Upper lobe of right lung (tissue), 1 donor: ENCODE measurements at places on chromosomes 11 and 22.

- H3K27me3 ChIP-seq = no peaks in the 10 kb centered on the region
- peaks cover 14% of the 10 kb centered on the region for H3K4me1 ChIP-seq
- H3K36me3 ChIP-seq = no peaks in the 10 kb centered on the region
- no peak overlapping the region for H3K4me3 ChIP-seq
- no peak overlapping the region for H3K27ac ChIP-seq
- no peak for DNase-seq
These were observed 3.1 kb upstream of the COMMD9 start for GRCh38 chr11:36292311-36292722.

DNA sequence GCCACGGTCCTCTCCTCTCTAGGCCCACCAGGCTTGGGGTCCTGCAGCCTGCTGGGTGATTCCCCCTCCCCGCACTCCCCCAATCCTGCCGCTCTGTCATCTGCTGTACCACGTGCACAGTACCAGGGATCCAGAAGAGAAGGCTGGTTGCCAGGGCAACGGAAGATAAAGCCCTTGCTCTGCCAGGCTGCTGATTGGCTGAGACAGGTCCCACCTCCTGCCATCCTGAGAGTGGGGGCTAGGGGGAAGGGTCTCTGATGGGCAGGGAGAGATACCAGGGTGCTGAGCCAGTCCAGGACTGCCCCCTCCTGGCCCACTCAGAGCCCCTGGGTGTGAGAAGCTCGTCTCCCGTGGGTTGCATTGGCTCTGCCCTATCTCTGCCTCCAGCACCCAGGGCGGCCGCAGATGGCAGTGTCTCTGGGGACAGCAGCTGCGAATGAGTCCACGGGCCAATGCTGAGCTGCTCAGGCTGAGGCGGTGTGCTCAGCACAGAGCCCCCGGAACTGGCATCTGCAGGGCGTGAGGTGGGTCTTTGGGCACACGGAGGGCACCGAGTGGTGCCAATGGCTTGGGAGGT is at the start of gene SMIM45:
Gene SMIM45, plus strand, starts transcription at position 253 of the 577 bp plus-strand sequence.
- no peaks in the 10 kb centered on the region for H3K27me3 ChIP-seq
- no peak within 1 kb of the TSS for H3K4me3 ChIP-seq
- H3K27ac ChIP-seq = no peak within 1 kb of the TSS
- no peaks in the 10 kb centered on the region for H3K4me1 ChIP-seq
- no peak for DNase-seq

- DNase-seq = no peak
- H3K27me3 ChIP-seq = no peaks in the 10 kb centered on the region
- H3K4me1 ChIP-seq = no peaks in the 10 kb centered on the region
These were observed 386.9 kb upstream of the FAT3 start for GRCh38 chr11:91837411-91838330.

DNA sequence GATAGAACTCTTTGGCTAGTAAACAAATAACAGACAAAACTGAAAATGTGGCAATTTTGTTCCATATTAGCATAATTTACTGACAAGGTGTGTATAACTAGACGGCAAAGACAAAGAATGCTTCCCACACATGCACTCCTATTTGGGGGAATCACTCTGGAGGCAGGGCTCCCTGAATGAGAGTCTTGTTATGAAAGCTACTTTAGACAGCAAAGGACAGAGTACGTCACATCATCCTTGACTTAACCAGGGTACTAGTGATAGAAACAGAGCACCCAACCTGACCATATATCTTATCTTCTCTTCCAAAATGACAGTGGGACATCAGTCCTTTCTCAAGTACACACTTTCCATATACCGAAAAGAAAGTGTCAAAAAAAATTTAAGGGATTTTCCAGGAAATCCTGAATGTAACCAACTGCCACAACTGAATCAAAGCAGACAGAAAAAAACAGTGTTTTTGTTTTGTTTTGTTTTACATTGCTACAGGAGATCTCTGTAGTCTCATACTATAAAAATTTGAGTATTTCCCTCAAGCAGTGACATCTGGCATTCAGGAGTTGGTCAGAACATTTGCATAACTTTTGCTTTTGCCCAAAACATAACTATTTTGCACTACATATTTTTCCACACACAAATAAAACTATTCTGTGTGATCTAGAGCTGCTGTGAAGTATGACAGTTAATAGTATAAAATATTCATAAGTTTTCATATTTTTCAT is 98.9 kb downstream of the ARHGAP20 start:
- no peaks in the 10 kb centered on the region for H3K36me3 ChIP-seq
- no peak overlapping the region for H3K4me3 ChIP-seq
- no peaks in the 10 kb centered on the region for H3K27me3 ChIP-seq
- H3K4me1 ChIP-seq = no peaks in the 10 kb centered on the region

DNA sequence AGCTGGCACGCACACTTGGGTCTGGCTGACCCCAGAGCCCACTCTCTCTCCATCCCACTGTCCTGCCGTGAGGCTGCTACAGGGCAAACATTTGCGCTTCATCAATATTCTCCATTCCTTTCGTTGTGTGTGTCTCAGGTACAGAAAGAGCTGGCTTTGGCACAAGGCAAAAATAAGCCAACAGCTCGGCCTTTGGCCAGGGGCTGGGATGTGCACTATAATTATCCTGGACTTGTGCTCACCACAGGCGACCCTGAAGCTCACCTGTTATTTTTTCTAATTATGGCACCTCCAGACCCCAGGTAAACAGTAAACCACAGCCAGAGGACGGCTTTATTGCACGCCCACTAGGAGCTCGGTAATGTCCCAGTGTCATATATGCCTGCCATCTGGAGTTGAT is 10.9 kb downstream of the ZMAT5 start:
- H3K27me3 ChIP-seq = no peaks in the 10 kb centered on the region
- no peak overlapping the region for H3K4me3 ChIP-seq
- no peaks in the 10 kb centered on the region for H3K36me3 ChIP-seq
- H3K4me1 ChIP-seq = peaks cover 2% of the 10 kb centered on the region
- no peak overlapping the region for H3K27ac ChIP-seq

DNA sequence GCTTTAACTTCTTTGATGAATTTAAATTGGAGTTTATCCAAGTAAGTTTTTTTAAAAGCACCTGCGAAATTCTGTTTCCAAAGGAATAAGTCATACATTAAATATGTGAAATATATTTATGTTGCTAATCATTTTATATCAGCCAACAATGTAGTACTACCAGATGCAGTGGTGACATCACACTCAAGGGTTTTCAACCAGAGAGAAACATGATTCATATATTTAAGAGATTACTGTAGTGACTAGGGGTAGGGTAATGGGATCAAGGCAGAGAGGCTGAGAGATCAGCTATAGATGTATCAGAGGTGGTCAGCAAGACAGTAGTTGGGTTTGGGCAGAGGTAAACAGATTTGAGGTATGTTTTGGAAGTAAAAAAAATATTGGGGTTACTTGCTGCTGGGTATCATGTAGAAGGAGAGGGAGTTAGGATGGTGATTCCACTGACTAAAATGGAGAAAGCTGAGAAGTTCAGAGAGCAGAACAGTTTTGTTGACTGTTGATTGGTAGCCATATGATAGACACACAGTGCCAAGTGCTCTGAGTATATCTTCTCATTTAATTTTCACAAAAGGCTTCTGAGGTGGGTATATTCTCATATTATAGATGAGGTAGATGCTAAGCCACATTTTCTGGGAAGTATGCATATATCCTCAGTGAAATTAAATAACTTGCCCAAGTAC is 39.4 kb downstream of the CEP57 start:
- no peak overlapping the region for H3K27ac ChIP-seq
- DNase-seq = no peak
- no peak overlapping the region for H3K4me3 ChIP-seq
- H3K36me3 ChIP-seq = peaks cover 69% of the 10 kb centered on the region
- no peaks in the 10 kb centered on the region for H3K27me3 ChIP-seq

- no peaks in the 10 kb centered on the region for H3K27me3 ChIP-seq
- peaks cover 14% of the 10 kb centered on the region for H3K4me1 ChIP-seq
- H3K36me3 ChIP-seq = no peaks in the 10 kb centered on the region
- no peak overlapping the region for H3K27ac ChIP-seq
These were observed 32.0 kb downstream of the SLC1A2 start for GRCh38 chr11:35387111-35387982.

GRCh38 chr11:66543263-66544107 is 2.4 kb downstream of the ZDHHC24 start:
- peaks cover 27% of the 10 kb centered on the region for H3K36me3 ChIP-seq
- peaks cover 28% of the 10 kb centered on the region for H3K4me1 ChIP-seq
- peak overlapping the region; percentile 58 for H3K27ac ChIP-seq
- H3K4me3 ChIP-seq = peak overlapping the region; percentile 8
- H3K27me3 ChIP-seq = no peaks in the 10 kb centered on the region
- no peak for DNase-seq

GRCh38 chr11:80702264-80702663 is 1261.4 kb upstream of the TENM4 start:
- H3K27me3 ChIP-seq = no peaks in the 10 kb centered on the region
- no peaks in the 10 kb centered on the region for H3K4me1 ChIP-seq
- no peak overlapping the region for H3K27ac ChIP-seq
- no peaks in the 10 kb centered on the region for H3K36me3 ChIP-seq
- no peak overlapping the region for H3K4me3 ChIP-seq

GRCh38 chr11:76708972-76709660 is 38.6 kb upstream of the LRRC32 start:
- H3K4me3 ChIP-seq = no peak overlapping the region
- no peak for DNase-seq
- no peaks in the 10 kb centered on the region for H3K36me3 ChIP-seq
- H3K27me3 ChIP-seq = no peaks in the 10 kb centered on the region
- no peak overlapping the region for H3K27ac ChIP-seq

- no peak for DNase-seq
- no peak overlapping the region for H3K27ac ChIP-seq
- no peaks in the 10 kb centered on the region for H3K4me1 ChIP-seq
These were observed 15.7 kb upstream of the PGA3 start for GRCh38 chr11:61187505-61188130.

DNA sequence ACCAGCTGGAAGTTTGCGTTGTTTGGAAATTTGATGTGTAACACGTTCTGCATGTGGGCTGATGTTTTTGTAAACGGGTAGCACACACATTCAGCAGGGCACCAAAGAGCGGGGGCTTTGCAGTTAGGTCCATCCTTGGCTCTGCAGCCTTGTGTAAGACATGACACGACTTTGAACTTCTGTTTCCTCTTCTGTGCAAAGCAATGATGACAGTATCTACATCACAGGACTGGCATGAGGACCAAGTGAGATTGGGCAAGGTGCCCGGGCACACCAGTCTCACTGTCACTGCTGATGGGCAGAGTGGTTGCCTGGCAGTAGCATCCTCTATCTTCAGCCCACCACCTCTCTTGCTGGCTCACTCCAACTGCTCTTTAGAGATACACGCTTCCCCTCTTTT is 3.3 kb downstream of the TCN2 start:
- H3K27ac ChIP-seq = no peak overlapping the region
- peaks cover 7% of the 10 kb centered on the region for H3K36me3 ChIP-seq
- H3K27me3 ChIP-seq = no peaks in the 10 kb centered on the region
- no peak overlapping the region for H3K4me3 ChIP-seq

- H3K36me3 ChIP-seq = no peaks in the 10 kb centered on the region
- no peaks in the 10 kb centered on the region for H3K27me3 ChIP-seq
- H3K27ac ChIP-seq = no peak overlapping the region
- peaks cover 5% of the 10 kb centered on the region for H3K4me1 ChIP-seq
- DNase-seq = no peak
- H3K4me3 ChIP-seq = no peak overlapping the region
These were observed 38.6 kb upstream of the RBFOX2 start for GRCh38 chr22:36067235-36067558.
